ENCODE measurements at places on chromosomes 2 and 18. TPM values are rescaled to one million over a fixed set of nuclear protein-coding genes. Genes with fewer than 3 reads are reported as not detected.

Gene CMPK2
- total RNA-seq = 1.4 TPM

Gene XPO1
- total RNA-seq = 140 TPM

Gene LGALSL
- total RNA-seq = 14.0 TPM

Gene LRATD1
- total RNA-seq = 16.6 TPM

Gene PTMA
- 693 TPM for total RNA-seq

Data from tracheal epithelial cell (primary cell).